ENCODE measurements at places on chromosomes 6 and 20.

DNA sequence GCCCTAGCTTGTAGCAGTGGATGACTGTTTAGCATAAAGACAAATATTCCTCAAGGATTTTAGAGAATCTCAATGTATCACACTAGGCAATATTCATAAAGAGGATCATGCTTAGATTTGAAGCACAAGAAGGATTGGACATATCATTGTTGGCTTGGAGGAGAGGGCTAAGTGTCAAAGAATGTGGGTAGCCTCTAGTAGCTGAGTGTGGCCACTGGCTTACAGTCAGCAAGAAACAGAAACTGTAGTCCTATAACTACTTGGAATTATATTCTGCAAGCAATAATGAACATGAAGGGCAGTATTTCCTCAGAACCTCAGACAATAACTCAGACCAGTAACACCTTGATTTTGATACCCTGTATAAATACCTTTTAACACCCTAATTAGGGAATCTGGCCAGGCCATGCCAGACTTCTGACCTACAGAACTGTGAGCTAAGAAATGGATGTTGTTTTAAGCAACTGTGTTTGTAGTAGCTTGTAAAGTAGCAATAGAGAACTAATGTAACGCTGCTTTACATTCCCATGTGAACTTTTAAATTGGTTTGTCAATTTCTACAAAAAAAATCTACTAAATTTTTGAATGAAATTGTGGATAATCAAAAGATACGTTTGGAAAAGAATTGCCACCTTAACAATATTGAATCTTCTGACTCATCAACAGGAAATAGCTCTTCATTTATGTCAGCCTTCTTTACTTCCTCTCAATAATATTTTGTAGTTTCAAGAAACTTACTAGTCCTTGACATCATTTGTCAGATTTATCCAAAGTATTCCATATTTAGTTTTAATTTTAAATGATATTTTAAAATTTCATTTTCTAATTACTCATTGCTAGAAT, 65.2 kb upstream of the RSPO3 start:
- DNase-seq: no peak

GRCh38 chr20:32625996-32626395, 40.9 kb upstream of the NOL4L start:
- no peak for DNase-seq

GRCh38 chr6:41932378-41932777, 9.2 kb downstream of the CCND3 start:
- no peak for DNase-seq

DNA sequence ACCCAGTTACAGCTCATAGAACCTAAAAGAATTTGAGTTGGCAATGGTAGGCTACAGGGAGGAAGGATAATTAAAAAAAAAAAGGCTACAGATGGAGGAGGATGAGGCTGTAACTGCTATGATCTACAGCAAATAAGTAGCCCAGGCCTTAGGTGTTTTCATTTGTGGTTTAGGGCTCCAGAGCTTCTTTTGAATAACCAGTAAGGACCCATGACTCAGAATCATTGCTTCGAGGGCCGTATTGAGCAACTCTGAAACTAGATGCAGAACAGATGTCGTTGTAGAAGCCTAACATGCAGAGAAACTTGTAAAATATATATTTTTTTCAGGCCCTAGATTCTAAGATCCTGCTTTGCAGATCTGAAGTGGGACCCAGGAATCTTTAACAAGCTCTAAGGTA, 19.0 kb upstream of the ASIP start:
- DNase-seq: no peak
